ENCODE measurements at places on chromosomes 5 and 9. TPM values are rescaled to one million over a fixed set of nuclear protein-coding genes. Genes with fewer than 3 reads are reported as not detected.

GRCh38 chr5:72138943-72139521 is 31.8 kb downstream of the MAP1B start:
- DNase-seq: peak; percentile 92

- DNase-seq: peak; percentile 20
These were observed 1.1 kb downstream of the DNAJC21 start for GRCh38 chr5:34930462-34930844.

GRCh38 chr9:76257311-76257710 is 136.9 kb downstream of the RFK start:
- DNase-seq: no peak

- no peak for DNase-seq
These were observed 53.0 kb upstream of the SIMC1 start for GRCh38 chr5:176185133-176185733.

DNA sequence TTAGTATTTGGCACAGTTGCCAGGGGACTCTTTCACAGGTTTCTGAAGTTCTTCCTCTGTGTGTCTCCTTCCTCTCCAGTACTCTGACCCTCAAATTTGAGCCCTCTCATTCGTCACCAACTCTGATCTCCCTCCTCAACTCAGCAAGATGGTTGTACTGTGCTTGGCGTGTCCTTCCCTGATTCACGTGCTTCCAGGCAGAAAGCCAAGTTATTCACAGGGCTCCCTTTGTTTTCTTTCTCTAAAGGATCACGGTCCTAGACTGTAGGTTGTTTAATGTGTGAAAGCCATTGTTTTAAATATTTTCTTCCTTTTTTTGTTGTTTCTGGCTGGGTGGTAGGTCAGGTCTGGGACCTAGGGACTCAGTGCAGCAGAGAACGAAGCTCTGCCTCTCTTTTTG is 142.9 kb downstream of the DMAC1 start:
- DNase-seq: peak; percentile 12

Gene CNTNAP3
- total RNA-seq: 37.5 TPM

Gene TMEM232
- 2.0 TPM for total RNA-seq

Gene QRFP
- not detected for total RNA-seq

Gene SLC25A2
- 0.17 TPM for total RNA-seq

Gene CCDC152
- total RNA-seq: 0.33 TPM
